Lung (tissue), 17 donors: ENCODE measurements at places on chromosomes 3 and 15. TPM values are rescaled to one million over a fixed set of nuclear protein-coding genes. Genes with fewer than 3 reads are reported as not detected.

- DNase-seq: no peak
These were observed 7.9 kb downstream of the FAM162A start for GRCh38 chr3:122391681-122392446.

DNA sequence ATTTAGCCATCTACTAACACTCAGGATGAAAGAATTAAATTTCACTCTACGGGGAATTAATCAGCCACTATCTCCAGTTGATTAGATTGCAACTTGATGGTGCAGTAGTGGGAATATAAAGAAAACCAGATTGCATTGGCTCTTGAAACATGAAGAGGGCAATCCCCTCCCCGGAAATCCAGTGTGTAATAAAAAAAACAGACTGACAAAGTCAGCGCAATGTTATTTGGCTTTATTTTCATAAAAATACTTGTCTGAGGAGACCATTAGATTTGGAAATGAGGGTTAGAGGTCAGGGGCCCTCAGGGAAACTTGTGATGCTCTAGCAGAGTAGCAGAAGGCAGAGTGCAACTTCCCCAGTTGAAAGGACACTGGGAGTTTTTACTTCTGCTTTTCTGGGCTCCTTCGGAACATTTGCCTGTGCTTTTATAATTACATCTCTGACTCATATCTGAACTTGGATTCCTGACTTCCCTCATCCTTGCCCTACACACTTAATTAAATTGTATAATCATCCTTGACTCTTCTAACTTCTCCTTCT is 326.8 kb downstream of the TUSC7 start:
- peak; percentile 80 for DNase-seq

DNA sequence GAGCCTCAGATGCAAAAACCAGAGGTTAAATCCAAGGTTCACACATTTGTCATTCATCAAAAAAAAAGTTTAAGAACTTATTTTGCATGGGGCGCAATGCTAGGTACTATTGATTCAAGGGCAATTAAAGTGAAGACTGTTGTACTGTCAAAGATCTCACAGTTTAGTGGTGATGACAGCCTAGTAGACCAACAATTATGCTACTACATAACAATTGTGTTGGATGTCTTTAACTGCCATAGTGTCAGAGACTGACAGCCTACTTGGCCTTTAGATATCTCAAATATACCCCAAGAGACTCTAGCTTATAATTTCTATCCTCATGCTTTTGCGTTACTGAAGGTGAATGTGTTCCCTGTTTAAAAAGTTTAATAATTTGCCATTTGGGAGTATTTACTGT is 72.1 kb upstream of the PHLDB2 start:
- DNase-seq: no peak

GRCh38 chr3:168990621-168991020 is 672.9 kb downstream of the MECOM start:
- no peak for DNase-seq

- no peak for DNase-seq
These were observed 67.5 kb downstream of the TFG start for GRCh38 chr3:100776746-100777145.

GRCh38 chr15:60396958-60397771 is 621 bp downstream of the ANXA2 start:
- peak; percentile 71 for DNase-seq

DNA sequence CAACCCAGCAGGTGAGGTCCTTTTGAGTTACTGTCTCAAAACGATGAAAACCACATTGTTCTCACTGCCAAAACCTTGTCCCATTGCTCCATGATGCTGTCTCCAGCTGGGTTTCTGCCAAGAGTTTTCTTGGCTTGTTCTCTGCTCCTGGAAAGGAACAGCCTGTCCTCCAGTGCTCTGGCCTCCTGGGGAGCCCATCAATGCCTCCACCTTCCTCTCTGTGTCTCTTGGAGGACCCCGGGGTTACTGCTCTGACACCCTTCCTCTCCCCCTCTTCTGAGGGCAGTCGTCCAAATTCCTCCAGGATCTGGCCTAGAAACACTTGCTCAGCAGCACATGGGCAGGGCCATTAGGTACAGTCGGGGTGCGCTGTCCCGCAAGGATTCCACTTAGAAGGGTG is 63.9 kb upstream of the RGMA start:
- peak; percentile 81 for DNase-seq

Gene CADM2
- 0.14 TPM for polyA plus RNA-seq
